ENCODE measurements at places on chromosomes 7 and 10. TPM values are rescaled to one million over a fixed set of nuclear protein-coding genes. Genes with fewer than 3 reads are reported as not detected.

DNA sequence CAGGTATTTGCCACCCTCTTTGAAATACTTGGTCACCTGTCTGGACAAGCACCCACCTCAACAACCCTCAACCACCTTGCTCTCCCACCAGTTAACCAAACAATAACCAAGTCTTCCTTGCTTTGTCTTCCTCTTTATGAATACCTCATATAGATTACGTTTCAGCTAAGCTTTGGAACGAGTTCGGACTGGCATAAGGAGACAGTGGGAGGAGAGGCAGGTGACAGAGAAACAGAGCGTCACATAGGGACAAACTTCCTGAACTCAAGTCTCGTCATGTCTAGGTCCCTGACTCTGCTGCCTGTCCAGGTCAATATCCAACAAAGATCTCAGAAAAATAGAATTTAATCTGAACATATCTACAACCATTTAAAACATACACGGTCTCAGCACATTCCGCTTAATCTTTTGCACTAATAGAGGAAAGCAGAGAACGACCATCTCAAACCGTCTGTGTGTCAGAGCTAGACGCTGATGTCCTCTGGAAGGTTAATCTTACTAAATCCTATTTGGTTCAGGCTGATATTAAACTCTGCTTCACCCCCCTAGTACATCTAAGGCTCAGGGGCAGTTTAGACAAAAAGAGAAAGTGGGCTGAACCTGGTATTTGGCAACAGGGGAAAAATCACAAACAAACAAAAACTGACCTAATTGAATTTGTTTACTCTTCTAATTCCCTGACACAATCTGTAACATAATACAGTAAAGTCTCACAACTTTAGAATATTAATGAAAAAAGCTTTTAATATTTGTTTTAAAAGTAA, 26.4 kb upstream of the SVOPL start:
- peak; percentile 51 for DNase-seq

GRCh38 chr7:156984174-156984891, 26.1 kb downstream of the MNX1 start:
- DNase-seq = peak; percentile 44

DNA sequence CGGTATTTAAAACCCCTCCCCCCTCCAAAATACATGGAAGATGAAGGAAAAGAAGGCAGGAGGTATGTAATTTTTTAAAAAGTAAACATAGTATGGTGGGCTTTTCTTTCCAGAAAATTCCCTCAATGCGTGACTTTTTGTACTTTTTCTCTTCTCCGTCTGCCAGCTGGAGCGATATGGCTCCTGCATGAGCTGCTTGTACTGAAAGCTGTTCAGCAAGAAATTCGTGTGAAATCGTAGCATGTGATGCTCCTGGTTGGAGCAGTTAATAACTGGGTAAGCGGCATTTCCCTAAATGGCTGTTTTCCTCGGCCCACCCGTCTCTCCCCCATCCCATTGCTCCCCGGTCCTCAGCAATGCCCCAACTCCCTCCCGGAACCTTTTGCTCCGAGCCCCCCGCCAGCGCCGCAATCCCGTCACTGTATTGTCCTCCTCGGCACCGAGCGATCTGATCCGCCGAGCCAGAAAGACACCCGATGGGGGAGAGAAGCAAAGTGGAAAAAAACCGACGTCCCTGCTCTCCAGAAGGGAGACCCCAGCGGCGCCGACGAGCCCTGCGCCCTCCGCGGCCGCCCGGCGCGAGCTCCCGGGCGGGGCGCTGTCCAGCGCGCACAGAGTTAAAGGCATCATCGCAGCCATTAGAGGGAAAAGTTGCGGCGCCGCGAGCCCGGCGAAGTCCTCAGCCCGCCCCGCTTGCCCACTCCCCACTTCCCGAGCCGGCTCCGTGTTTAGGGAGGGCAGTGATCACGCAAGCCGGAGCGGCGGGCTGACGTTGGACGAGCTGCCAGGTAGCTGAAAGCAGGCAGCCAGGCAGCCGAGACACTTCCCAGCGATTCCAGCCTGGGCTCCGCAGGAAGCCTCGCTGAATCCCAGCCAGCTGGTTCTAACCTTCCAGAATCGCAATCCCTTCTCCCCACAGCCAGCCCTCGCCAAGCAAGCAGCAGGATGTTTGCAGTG, at the start of gene VSTM2A:
Gene VSTM2A, plus strand, starts transcription at position 707 of the 957 bp plus-strand sequence. CDS start 356 bp downstream, outside the sequence.
- DNase-seq = no peak

DNA sequence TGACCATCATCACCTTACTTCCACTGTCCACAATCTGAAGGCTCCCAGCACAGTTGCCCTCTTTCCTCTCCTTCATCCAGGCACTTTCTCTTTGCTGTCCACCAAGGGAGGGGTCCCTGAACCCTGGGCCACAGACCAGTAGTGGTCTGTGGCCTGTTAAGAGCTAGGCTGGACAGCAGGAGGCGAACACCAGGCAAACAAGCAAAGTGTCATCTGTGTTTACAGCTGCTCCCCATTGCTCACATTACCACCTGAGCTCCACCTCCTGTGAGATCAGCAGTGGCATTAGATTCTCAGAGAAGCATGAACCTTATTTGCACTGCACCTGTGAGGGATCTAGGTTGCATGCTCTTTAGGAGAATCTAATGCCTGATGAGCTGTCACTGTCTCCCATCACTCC, 27.7 kb downstream of the FZD1 start:
- DNase-seq = no peak

The ADAP1 gene
- 13.5 TPM for total RNA-seq

DNA sequence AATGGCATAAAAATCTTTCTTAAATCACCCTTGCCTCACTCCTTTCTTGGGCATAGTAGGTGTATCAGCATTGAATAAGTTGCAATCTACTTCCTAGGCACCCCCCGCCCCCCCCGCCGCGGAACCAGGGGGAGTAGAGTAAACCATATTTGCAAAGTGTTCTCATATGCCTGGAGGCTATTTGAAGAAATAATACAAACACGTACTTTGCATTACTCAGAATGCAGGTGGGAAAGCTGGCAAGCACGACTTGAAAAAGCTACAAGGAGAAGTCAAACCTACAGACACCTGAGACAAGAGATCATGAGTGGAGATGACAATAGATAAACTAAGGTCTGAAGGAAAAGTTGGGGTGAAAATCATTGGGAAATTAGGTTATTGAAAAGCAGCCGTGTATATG, 65.6 kb downstream of the POM121L12 start:
- no peak for DNase-seq

The PDK4 gene
- 17.6 TPM for total RNA-seq

DNA sequence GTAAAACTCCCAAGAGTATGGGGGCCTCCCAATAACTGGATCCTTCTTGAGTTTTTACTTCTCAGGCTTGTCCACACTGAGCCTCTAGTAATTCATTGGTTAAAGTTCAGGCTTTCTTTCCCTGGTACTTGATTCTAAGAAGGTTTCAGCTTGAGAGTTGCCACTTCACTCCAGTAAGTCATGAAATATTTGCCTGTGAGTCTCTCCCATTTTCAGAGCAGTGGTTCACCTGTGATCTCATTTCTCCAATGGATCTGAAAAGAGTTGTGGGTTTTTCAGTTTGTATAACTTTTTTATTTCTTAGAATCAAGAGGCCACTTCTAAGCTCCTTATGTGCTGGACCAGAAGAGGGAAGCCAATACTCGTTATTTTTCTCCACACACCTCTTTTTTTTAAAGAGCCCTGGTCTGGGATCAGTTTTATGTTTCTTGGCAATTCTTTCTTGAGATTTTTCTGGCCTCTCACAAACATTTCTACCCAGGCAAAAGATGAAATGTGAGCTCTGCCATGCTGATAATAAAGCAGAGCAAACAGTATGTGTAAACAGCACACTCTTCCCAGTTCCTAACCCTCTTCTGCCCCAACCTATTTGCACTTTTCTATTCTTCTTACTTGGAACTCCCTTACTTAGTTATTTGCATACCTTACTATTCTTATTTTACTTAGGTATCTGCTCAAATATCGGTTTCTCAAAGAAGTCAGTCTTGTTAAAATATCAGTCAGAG, 983.4 kb downstream of the CCSER2 start:
- peak; percentile 56 for DNase-seq

GRCh38 chr7:94422136-94422535, 27.4 kb downstream of the COL1A2 start:
- no peak for DNase-seq

GRCh38 chr7:939843-940242, 14.6 kb downstream of the ADAP1 start:
- DNase-seq = no peak

The PKD2L1 gene
- not detected for total RNA-seq

The TAS2R5 gene
- total RNA-seq = 0.72 TPM

DNA sequence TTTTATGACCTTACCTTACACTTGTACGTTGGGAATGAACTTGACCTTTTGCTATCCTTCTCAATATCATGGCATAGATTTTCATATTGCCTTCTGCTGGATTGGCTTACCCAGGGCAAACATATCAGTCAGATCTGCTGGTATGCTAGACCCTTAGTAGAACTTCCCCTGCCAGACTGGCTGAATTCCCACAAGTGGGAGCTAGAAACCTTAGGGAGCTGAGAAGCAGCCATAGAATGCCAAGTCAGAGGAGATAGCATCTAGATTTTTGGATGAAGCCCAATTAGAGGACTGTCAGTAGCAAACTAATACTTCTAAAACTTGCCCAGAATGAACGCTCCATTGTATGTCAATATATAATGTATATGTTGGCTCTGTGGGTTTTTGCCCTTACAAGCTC, 385.0 kb downstream of the NXPH1 start:
- DNase-seq = no peak

The TWIST1 gene
- 51.5 TPM for total RNA-seq

The TLL2 gene
- total RNA-seq = 1.2 TPM

The ZNF107 gene
- 11.6 TPM for total RNA-seq

The SCART1 gene
- total RNA-seq = 2.9 TPM

GRCh38 chr10:103147645-103148044, 45.4 kb downstream of the NT5C2 start:
- DNase-seq = no peak

- DNase-seq = no peak
Measured at GRCh38 chr7:100884736-100885439, 4.6 kb downstream of the UFSP1 start.

- DNase-seq = no peak
Measured at GRCh38 chr10:87658858-87659555, 671 bp upstream of the PAPSS2 start.

The VENTX gene
- not detected for total RNA-seq

The GRID2IP gene
- 0.96 TPM for total RNA-seq

GRCh38 chr10:126216632-126216961, 171.7 kb downstream of the ADAM12 start:
- no peak for DNase-seq

DNA sequence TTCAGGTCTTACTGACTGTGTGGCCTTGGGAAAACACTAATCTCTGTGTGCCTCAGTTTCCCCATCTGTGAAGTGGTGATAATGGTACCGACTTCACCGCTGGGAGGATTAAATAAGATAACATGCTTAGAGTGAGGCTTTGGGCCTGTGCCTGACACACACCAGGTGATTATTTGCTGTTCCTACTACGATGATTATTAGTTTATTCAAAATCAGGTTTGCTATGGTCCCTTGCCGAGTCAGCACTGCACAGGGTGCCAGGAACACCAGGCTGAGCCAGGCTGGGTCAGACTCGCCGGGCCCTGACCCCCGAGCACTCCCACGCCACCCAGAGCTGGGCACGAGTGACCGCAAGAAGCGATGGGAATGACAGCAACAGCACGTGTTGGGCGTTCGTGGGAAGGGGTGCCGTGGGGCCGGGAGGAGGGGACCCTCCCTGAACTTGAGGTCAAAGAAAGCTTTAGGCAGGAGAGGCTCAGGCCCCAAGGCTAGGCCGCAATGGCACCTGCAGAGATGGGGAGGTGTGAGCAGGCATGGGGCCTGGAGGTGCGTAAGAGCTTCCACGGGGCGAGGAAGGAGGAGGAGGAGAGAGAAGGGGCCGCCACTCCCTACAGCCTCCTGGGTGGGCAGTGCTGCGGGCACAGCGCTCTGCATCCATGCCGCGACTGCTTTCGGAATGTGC, 325.4 kb downstream of the DNAJB6 start:
- no peak for DNase-seq

The GNAT3 gene
- total RNA-seq = not detected
